ENCODE measurements at places on chromosomes 16 and 17.

DNA sequence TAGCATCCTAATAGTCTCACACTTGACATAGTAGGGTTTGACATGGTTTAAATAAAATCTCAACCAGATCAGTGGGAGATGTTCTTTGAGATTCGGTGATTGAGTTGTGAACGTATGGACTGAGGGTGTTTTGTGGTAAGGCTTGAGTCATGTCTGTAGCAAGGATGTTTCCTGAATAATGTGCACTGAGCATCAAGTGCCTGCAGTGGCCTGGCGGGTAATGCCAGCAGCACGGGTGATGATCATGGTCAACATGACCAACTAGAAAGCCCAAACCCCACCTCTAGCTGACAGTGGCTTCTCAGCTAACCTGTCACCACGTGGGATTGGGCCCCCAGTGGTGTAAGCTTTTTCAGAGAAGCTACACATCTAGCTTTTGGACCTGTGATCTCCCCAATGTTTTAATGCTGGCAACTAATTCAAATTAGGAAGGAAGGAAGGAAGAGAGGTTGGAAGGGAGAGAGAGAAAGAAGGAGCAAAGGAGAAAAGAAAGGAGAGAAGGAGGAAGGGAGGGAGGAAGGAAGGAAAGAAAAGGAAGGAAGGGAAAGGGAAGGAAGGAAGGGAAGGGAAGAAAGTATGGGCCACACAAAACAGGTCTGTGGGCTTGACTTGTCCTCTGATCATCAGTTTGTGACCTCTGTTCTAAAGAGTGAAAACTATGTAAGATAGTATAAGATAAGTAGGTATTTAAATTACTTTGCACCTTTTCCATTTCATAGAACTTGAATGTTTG lies 55.4 kb downstream of the WWOX start:
- DNase-seq, result no peak

DNA sequence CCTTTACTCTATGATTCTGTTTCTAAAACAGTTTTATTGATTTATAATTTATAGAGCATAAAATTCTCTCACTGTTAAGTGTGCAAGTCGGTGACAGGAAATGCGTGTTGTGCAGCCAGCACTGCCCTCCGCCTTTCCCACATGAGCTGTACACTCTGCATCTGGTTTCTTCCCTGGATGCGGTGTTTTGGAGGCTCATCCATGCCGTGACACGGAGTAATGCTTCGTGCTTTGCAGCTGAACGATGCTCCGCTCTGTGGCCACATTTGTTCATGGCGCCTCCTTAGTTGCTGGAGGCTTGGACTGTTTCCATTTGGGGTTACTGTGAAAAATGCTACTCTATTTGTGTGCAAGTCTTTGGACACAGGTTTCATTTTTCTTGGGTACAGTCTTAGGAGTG lies 7.2 kb upstream of the IGFALS start:
- DNase-seq, result no peak

DNA sequence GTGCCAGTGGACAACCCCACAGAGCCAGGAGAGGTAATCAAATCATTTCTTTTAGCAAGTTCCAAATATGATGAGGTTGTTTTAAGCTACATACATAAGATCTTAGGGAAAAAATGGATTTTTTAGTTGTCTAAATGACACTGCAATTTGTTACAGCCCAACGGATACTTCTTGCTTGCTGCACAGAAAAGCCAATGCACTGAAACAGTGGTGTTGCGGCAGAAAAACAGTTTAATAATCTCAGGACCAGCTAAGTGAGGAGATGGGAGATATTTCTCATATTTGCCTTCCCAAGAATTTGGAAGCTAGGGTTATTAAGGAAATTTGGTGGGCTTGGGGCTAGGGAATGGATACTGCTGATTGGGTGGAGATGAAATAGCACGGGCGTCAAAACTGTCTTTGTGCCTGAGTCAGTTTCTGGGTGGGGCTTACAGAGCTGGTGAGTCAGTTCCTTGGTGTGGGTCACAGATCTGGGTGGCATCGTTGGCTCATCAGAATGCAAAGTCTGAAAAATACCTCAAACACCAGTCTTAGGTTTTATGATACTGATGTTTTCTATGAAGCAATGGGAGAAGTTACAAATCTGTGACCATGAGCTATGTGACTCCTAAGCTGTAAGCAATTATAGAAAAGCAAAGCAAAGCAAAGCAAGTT lies 255.4 kb downstream of the IRX3 start:
- DNase-seq, result no peak

GRCh38 chr16:7182510-7183109 lies 150.0 kb upstream of the RBFOX1 start:
- DNase-seq, result no peak

- DNase-seq, result no peak
Measured at GRCh38 chr17:44376124-44376523, 12.5 kb upstream of the FAM171A2 start.

DNA sequence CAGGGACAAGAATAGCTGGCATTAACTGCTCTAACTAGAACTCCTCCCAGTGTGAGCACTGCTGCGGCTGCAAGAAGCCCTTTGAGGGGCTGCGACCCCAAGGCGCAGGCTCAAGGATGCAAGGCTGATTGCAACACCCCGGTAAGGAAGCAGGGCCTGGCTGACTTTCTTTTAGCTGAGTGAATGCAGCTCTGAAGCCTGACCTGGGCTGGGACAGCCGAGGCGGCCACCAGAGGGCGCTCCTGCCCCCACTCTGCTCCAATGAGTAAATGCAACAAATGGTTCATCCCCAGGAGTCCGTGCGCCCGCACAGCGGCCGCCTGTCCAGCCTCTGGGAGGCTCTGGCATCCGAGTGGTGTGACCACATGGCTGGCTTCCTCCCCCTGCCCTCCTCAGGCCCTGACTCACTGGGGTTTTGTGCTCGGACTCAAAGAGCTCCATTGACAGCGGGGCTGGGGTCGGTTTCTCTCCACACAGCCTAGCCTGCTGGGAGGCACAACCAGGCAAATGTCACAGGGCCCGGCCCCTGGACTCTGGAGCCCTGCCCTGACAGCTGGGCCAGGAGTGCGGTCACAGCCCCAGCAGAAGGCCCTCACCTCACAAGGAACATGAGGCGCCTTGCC lies at the start of gene SMIM5:
SMIM5 (plus strand) TSS at position 572 of the 623 bp plus-strand sequence. CDS start 6,768 bp downstream, outside the sequence.
- DNase-seq, result peak; percentile 58

GRCh38 chr17:74543406-74543805 lies 2.5 kb downstream of the CD300C start:
- no peak for DNase-seq

DNA sequence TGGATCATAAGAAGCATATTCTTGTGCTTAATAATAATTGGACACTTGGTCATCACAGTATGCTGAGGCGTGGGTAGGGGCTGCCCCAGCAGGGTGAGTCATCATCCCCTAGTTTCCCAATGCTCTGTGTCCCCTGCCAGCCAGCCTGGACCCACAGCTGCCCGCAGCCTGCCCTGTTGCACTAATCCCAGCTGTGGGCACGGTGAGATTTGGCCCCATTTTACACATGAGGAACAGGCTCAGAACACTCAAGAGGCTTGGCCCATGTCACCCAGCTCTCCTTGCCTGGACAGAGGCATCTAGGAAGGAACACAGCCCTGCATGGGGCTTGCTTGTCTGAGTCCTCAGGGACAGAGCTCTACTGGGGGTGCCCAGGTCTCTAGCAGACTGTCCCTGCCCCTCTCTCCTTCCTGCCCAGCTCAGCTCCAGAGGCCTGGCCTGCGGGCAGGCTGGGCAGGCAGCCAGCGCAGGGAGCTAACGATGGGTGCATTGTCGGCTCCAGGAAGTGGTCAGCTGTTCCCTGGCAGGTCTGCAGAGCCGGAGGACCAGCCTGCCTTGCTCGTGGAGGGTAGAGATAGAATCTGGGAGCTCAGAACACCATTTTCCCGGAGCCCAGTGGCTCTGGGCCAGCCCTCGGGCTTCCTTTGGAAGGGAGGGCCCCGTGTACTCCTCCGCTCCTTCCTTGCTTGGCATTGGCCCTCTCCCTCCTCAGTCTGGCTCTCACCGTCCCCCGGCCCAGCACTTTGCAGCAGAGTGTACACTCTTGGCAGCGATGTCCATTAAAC lies 189.4 kb downstream of the RAB11FIP4 start:
- no peak for DNase-seq

DNA sequence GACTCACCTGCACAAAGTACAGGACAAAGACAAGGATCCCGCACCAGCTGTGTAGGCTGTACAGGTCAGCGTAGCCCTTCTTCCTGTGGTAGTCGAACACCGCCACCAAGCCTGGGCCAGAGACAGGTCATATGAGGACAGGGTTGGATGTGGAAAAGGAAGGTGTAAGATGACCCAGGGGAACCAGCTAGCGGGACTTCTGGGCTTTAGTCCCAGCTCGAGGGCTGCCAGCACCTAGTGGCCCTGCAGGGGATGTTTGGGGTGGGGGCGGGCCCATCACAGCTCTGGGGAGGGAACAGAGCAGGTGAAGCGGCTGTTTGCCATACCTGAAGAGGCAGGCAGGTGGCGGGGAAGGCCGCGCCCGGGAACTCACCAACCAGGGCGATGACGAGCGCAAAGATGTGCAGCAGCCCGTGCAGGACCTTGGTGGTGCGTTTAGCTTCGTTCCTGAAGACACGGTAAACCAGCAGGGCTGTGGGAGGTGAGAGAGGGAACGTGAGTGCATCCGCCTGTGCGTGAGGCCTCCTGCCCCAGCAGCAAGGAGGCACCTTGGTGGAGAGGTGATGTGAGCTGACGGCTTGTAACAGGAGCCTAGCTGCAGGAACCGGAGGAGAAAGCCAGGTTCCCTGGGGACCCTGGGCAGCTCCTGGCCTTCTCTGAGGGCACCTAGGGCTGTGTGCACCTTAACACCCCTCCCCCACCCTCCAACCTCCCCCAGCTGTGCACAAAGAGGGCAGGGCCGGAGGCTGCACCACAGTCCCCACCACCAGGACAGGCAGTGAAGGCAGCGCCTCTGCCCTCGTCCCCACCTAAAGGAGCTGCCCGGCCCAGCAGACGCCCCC lies 10.2 kb downstream of the CYB561 start:
- DNase-seq, result no peak

GRCh38 chr17:65328567-65328966 lies 191.4 kb downstream of the RGS9 start:
- DNase-seq, result no peak

DNA sequence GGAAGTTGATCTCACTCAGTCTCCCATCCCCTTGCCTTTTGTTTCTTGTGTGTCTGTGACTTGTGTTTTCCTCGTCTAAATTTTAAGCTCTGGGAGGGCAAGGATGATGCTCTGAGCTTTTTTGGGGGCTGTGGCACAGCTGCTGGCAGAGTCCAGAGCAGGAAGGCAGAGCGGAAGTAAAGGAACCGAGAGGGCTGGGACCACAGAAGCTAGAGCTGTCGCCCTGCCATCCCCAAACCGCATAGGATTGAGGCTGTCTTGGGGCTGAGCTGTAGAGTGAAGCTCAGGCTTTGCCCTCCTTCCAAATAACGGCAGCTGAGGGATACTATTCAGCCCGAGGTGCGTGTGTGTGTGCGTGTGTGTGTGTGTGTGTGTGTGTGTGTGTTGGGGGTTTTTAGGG lies 3.8 kb upstream of the DNAH2 start:
- no peak for DNase-seq

DNA sequence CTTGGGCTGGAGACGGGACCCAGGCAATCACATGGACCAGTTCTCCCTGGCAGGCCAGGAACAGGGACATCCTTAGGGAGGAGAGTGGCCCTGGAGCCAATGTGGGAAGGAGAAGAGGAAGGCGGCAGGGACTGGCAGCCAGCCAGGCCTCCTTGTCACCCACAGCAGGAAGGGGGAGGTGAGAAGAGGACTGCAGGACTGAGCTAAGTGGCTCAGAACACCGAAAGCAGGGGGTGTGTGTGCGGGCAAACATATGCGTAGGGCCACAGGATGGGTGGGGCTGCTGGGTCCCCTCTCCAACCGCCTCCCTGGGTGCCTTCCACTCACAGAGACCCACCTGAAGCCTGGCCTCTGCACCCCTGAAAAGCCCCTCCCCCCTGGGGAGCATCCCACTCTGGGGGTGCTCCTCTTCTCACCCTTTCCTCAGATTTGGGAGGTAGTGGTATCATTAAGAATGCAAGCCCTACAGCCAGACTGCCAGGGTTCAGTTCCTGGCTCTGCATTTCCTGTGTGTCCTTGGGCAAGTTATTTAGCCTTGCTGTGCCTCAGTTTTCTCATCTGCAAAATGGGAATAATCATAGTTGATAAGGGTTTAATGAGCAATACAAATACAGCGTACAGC lies 8.1 kb downstream of the PNMT start:
- DNase-seq, result peak; percentile 23

DNA sequence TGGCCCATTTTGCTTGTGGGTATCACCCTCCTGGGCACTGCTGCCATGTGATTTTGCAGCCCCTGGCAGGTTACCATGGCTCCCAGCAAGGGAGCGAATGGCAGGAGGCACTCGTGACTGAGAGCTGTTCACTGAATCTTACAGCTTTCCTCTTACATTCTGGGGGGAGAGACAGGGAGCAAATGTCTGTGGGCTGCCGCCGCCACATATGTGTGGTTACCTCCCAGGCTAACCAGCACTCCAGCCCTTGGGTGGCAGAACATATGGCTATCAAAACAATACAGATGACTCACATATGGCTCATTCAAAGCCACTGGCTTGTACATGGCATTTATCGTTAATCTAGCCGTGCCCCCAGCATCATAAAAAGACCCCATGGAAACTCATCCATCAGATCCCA lies 19.8 kb downstream of the GTF3C1 start:
- no peak for DNase-seq

- no peak for DNase-seq
Measured at GRCh38 chr16:11655655-11656054, 12.6 kb upstream of the SNN start.

- no peak for DNase-seq
Measured at GRCh38 chr16:2751577-2752034, 832 bp upstream of the SRRM2 start.

GRCh38 chr17:46736100-46736499 lies 82.4 kb downstream of the WNT3 start:
- no peak for DNase-seq

- no peak for DNase-seq
Measured at GRCh38 chr17:46869975-46870803, 18.8 kb downstream of the WNT9B start.

DNA sequence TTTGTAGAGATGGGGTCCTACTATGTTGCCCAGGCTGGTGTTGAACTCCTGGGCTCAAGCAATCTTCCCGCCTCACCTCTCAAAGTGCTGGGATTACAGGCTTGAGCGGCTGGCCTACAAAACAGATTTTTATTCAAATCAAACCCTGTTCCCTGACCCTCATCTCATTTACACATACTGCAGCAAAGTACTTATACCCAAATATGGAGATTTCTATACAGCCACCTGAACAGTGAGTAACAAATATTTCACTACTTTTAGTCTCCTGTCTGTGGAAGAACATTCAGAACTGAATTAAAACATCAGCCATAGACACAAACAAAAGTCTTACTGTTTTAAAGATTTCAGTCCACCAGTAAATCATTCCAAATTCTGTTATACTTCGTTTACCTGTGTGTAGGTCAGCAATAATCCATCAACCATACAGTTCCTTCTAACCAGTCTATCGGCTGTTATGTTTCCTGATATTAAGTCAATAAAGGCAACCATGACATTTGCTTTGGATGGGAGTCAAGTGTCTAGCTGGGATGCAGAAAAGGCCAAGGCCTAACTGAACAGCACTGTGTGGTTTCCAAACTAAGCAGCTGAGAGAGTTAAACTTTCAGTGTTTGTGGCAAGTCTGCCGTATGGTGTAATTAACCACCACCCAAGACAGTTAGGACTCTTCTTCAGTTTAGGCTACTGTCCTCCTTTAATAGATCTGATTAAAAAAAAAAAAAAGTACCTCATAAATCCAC lies 22.3 kb downstream of the ERN1 start:
- DNase-seq, result no peak

GRCh38 chr16:79437764-79438751 lies 162.5 kb downstream of the MAF start:
- no peak for DNase-seq

Measured in T-helper 1 cell (primary cell).